ENCODE measurements at places on chromosomes 7 and 10.

GRCh38 chr10:4802711-4803487 is 23.1 kb upstream of the AKR1E2 start:
- DNase-seq = no peak

GRCh38 chr7:35648367-35648766 is 46.6 kb downstream of the HERPUD2 start:
- DNase-seq = no peak

DNA sequence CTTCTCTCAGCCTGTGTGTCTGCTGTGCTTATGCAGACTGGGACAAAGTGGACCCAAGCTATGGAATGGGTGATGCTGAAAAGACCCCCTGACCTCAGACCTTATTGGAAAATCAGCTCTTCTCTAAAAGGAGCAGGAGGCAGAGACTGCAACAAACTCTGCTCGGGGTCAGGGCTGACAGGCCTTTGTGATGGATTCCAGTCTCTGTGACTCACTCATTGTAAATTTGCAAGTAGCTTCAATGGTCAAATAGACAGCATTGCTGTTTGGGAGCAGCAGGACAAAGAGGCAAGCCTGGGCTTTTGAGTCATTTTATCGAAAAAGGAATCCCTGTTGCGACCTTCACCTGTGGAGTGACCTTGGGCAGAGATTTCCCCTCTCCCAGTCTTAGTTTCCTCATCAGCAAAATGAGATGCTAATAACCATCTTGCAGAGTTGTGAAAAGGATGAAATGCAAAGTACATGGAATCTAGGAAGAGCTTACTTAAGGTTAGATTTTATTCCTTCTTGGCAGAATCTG is 26.1 kb upstream of the GPR26 start:
- DNase-seq = peak; percentile 10

DNA sequence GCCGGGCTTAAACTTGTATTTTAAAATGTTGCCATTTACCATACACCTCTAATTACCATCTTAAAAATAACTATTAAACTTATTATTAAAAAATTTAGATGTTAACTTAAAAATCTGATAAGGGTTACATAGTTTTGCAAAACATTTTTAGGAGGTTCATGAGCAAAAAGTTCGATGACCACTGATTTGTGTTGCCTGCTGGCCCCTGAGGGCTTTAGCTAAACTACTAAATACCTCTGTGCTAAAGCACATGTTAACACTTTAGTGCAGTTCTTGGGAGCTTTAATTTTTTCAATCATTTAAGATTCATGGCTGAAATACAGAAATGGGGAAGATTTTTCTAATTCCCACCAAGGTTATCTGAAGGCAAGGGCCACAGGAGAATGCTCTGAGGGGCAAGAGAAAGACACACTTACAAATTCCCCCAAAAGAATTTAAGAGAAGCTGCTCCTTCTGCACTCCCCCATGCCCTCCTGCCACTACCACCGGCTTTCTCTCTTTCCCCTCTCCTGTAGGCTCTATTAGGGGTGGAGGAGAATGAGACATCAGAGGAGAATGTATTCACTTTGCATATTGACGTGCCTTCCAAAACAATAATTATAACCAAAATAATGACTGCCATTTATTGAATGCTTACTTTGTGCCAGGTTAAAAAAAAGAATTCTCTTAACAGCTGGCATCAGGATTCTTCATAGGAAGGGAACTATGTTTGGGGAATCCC is 106.2 kb downstream of the RTKN2 start:
- no peak for DNase-seq

- no peak for DNase-seq
Measured at GRCh38 chr10:76723844-76724243, 913.8 kb downstream of the KCNMA1 start.

Measured in M059J (cell line).